ENCODE measurements at places on chromosomes 2 and 18. TPM values are rescaled to one million over a fixed set of nuclear protein-coding genes. Genes with fewer than 3 reads are reported as not detected.

DYNAP gene
- total RNA-seq, result not detected

TMEM37 gene
- total RNA-seq, result 9.4 TPM

TTN gene
- total RNA-seq, result 3.5 TPM

DNA sequence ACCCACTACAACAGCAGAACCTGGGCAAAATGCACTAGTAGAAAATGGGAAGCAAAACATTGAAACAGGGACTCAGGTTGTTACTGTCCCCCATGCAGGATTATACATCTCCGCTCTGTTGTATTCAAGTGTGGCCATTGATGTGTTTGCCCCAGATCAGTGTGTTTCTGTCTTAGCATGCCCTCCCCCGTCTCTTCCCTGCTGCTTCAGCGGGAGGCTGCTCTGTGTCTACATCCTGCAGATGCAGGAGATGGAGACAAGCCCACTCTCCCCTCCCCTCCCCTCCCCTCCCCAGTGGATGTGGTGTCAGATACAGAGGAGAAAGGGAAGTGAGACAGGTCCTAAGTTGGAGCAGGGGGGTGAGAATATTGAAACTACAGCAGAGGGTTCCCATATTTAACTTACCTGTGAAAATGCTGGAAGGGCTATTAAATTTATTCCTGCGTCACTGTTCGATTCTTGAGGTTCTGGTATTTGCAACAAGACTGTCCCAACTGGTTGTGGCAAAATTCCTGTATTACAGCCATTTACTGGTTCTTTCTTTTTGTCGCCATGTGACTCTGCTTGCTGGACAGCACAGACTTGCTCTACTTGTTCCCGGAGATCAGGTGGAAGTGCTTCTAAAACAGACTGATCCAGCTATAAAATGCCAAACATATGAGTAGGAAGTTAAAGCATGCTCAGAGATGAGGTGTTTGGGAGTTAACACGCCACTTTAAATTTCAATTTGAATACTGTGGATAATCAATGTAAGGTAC, 67.0 kb downstream of the EIF5B start:
- DNase-seq, result no peak

DNA sequence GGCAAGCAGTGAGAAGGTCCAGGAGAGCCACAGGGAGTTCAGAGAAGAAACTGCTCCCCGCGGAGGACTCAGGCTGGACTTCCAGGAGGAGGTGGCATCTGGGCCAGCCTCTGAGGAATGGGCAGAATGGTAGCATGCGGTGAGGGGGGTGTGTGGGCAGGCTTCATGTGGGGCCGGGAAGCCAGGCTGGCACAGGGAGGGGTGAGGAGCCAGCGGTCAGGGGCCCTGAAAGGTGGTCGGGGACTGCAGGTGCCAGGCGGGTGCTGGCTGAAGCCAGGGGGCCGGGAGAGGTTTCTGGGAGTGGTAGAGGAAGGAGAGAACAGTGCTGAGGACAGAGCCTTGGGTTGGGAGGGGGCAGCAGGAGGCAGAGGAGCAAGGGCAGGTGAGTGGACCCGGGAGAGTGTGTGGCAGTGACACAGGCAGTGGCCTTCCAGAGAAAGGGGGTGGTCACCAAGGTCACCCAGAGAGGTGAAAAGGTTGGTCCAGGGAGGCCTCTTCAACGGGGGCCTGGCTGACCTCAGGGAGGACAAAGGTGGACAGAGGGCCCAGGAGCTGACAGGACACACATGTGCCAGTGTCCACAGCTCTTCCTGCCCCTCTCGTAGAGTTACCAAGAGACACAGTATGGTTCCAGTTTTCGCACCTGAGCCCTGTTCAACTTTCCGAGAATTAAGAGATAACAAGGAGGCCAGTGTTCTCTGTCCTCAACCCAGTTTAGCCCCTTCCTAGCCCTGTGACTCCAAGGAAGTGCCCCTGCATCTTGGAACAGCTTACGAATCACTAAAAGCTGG, 101.2 kb upstream of the ASB18 start:
- no peak for DNase-seq

DNA sequence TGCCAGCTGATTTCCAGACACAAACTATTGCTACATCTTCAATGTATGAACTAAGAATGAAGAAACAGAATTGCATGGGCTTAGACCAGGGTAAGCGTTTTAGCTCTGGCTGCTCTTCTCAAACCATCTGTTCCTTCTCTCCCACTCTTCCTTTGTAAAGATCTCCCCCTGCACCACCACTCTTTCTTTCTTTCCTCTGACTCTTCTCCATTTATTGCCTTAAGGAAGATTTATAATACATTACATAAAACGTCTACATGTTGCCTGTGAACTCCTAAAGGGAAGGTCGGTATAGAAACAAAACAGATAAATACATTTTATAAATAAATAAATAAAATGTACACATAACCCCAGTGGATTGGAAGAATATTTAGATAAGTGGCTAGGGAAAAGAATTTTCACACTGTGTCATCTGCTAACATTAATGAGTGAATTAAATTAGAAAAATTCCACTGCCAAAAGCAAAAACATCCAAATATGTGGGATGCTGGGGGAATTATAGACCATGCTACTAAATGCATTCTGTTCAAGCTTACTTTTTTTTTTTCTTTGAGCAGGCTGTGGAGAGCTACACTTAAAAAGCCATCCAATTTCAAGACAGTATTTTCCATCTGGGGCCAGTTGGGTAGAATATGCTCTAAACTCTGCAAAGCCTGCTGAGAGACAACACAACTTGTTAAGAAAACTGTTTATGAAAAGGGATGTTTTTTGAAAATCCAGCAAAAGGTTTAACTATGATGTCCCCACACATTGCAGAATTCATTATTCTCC, 41.5 kb downstream of the NCKAP5 start:
- DNase-seq, result no peak

DNA sequence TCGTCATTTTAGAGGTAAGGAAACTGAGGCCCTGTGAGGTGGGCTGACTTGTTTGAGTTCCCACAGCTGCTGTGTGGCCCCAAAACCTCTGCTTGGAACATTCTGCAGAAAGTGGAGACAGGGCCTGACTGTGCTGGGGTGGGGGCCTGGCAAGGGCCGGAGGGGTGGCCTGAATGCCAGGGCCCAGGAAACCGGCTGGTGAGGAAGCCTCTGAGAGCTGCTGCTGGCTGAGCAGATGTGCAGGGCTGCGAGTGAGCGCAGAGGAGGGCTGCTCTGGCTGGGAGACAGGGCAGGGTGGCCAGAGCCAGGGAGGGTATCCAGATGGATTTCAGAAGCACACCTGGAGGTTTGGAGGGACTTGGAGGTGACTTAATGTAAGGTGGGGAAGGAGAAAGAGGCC, 29.9 kb upstream of the INHBB start:
- DNase-seq, result no peak

DNA sequence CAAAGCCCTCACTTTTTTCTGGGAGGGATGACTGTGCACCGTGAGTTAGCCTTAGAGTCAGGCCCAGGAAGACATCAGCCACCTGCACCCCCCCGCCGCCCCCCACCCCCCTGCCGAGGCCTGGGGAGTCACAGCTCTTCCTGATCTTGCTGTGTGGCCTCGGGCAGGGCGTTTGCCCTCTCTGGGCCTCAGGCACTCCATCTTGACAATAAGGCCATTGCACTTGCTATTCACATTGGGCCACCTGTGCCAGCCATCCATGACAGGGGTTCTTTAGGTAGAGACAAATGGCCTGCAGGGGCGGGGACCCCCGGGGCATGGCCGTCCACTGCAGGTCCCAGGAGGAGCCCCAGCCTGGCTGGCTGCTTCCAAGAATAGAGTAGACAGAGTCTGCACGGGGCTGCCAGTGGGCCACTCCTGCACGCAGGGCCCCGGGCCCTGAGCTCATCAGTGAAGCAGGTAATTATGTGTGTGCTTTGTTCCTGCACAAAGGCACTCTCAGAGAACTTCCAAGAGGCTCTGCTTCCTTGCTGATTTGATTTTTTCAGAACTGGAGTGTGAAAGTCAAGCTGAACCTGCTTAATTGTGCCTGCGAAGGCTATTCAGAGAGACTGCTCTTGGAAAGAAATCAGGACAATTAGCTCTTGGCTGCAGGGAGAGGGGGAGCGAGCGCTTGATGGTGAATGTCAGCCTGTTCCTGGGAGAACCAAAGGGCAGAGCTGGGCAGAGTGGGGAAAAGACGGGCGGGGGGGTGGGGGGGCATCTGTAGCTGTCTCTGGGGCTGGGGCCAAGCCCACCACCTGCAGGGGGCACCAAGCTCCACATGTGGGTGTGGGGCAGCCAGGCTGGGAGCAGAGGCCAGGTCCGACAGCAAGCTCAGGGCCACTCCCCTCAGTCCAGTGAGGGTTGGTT, 40.3 kb downstream of the RRM2 start:
- DNase-seq, result no peak
